ENCODE measurements at places on chromosomes 2 and 18.

DNA sequence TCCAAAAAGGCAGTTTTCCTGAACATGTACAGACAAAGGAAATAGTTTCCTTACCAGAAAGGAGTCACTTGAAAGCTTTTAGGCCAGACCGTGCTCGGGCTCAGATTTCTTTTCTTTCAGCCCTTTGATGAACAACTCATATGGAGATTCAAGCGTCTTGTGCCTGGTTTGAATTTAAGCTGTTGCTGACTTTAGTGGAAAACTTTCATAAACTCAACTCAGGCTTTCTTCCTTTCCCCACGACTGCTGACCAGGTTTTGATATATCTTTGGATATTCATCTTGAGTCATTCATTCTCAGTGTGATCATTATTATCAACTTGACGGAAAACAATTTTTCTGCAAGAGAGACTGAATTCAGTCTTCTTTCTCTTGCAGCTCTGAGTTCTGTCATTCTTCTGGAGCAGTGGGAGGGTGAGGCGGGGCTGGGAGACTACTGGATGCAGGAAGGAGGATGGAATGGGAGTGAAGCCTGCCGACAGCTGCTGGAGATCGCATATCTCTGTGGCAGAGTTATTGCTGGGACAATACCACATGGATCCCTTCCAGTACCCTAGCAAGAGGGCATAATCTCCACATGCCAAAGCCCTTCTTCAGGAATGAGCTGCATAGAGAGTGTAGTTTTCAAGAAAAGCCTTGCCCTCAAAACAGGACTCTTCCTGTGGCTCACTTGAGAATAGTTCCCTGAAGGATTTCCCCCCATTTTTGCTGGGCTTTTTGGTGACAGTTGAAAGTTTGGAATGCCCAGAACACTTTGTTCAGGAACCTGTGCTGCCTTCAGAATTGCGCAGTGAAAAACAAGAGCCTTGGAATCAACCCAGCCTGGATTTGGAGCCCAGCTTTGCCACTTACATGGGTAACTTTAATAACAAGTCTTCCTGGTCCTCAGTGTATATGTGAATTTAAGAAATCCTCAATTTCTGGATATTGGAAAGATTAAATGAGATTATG lies 364.4 kb downstream of the ZNF521 start:
- DNase-seq: no peak

DNA sequence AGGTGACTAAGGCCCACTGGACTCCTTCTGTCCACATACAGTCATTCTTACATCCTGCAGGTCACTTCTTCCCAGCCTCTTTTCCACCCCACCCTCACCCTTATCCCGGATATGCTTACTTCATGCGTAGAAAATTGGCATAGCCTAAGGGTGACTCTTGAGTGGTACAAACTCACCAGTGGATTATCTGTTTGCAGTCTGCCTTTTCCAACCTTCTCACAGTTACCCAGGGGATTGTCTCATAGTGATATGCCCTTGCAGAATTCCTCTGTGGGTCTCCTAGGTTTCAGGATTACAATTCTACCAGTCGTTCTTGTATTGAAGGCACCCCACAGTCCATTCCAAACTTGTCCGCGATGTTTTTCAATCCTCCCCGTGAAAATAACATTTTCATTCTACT lies 752.9 kb upstream of the HS6ST1 start:
- no peak for DNase-seq

DNA sequence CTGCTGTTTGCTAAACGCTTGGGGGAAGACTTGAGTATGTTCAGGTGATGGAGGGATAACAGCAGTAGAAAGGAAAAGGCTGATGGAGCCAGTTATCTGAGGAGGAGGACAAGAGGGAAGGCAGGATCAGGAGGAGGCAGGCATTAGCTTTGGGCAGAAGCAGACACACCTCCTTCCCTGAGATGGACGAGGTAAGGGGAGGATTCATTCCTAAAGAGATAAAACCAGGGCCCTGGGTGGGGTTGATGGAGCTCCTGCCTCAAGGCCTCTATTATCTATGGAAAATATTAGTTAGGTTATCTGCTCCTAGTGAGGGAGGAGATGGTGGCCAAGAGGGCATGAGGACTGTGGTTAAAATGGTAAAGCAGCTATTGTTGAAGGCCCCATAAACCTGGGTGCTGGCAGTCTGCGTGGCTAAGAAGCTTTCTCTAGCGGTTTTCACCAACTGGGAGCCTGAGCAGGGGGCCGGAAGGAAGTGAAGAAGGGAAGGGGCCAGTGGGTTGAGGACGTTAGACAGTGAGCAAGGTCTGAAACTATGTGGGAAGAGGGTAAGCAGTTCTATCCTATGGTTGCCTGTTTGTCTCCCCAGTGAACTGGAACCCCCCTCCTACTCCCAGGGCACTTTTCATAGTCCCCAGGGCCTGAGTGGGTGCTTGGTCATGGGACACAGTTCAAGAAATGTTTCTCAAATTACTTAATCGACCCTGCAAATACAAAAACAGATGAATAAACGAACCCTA lies 56.6 kb upstream of the HK2 start:
- no peak for DNase-seq

GRCh38 chr2:23497063-23497462 lies 112.1 kb downstream of the KLHL29 start:
- DNase-seq: peak; percentile 78

DNA sequence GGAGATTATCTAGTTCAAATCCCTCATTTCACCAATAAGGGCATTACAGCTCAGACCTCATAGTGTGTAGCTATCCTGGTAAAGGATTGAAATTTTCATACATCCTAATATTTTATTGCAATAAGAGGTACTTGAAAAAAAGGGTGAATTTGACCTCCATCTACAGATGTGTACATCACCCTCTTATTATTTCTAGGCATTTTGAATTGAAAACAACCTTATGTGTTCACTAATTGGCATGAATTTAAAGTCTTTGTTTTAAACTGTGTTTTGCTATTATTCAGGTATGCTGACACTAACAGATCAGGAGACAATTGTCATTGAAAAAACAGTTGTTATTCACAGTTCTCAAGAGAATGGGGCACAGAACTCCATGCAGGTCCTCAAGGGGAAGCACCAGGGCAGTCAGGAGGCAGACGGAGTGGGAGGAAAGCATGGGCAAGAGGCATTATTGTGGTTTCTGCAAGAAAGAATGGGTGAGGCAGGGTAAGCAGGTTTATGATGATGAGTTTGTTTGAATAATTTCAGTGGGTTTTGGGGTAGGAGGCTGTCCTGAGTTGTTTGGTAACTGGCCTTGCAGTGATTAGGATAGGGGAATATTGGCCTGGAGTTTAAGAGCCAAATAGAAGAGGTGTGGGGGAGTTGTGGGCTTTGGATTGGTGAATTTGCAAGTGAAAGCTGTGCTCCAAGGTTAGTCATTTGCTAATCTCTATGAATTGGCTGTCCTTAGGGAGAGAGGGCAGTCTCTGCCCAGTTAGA lies 194.6 kb downstream of the GPD2 start:
- no peak for DNase-seq

DNA sequence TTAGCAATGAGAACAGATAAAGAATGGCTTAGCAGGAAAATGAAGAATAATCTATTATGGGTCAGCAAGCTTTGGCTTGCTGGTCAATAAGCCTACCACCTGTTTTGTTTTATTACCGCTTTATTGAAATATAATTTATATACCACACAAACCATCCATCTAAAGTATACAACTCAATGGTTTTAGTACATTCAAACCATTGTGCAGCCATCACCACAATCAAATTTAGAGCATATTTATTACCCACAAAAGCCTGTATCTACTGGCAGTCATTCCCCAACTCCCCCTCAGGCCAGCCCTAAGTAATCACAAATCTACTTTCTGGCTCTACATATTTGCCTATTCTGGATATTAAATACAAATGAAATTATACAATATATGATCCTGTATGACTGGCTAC lies 17.2 kb downstream of the PPP3R1 start:
- no peak for DNase-seq

- DNase-seq: no peak
These were observed 27.7 kb downstream of the THOC1 start for GRCh38 chr18:240175-240574.

- no peak for DNase-seq
These were observed 26.0 kb upstream of the ANXA4 start for GRCh38 chr2:69715964-69716363.

DNA sequence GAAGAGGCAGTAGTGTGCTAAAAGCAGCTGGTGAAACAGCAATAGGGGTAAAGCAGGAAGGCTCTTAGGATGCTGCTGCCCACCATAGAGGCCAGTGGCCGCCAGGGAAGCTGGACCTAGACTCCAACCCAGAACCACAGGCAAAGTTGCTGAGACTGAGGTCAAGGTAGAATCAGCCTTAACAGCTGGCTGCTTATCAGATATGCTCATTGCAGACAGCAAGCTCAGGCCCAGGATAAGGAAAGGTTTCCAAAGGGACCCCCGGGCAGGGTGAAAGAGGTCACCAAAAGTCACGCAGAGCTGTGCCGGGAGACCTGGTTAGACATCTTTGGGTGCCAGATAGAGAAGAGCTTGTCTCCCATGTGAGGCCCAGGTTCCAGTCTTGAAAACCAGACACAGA lies 42.9 kb upstream of the EPG5 start:
- no peak for DNase-seq

Measured in tibial artery (tissue), 4 donors.